Colonic mucosa (tissue), 4 donors: ENCODE measurements at places on chromosomes 2 and 18.

DNA sequence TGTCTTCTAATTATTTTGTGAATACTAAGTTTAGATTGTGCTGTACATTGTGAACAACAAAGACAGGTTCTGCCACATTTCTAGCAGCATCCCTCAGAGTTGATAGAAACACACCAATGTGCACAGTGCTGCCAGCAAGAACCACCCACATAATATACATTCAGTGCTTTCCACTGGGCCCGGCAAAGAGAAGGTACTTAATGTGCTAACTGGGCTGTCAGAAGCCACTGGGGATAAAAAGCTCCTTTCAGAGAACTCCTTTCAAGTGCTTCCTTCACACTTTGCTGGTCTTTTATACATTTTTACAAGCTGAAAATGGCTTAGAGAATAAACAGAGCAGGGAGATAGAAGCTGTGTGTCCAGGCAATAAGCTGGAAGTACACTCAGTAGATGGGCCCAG is 58.0 kb upstream of the CAPN13 start:
- DNase-seq: no peak

DNA sequence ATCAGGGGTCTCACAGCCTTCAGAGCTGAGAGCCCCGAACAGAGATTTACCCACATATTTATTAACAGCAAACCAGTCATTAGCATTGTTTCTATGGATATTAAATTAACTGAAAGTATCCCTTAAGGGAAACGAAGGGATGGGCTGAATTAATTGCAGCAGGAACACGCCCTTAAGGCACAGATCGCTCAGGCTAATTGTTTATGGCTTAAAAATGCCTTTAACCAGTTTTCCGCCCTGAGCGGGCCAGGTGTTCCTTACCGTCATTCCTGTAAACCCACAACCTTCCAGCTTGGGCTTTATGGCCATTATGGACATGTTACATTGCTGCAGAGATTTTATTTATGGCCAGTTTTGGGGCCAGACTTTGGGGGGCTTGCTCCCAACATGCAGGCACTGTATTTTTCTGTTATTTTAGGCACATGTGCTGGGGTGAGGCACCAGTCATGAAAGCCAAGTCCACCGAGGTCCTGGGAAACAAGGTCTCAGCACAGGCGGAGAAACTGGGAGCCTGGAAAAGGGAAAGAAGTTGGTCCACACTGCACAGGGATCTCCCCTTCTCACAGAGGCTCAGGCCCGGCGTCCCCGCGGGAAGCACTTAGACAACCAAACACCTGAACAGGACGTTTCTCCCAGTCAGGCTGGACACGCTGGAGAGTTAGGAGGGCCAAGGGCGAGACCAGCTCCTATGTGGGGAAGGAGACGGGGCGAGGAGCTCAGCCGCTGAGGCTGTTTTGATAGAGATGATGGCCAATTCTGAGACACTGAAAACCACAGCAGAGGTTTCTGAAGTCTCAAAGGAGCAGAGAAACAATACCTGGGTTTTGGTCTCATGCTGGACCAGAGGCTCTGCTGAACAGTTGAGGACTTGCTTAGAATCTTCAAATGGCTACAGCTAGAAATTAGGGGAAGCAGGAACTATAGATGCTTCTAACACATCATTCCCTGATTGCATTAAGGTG is 86.7 kb downstream of the TMEM18 start:
- no peak for DNase-seq

- no peak for DNase-seq
These were observed 261.1 kb upstream of the ZEB2 start for GRCh38 chr2:144780983-144781382.

DNA sequence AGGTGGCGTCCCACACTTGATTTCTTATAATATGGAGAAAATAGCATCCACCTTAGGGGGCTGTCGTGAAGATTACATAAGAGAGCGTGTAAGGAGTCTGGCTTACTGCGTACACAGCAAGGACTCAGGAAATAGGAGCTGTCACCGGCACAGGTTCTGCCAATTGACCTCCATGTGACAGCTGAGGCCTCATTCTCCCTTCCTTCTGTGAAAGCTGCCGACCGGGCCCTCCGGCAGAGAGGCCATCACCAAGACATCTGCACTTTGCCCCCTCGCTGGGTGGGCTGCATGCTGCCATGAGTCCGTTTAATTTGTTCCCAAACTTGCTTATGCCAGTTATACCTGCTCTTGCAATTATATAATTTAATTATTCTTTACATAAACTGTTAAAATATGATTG is 27.7 kb downstream of the HS1BP3 start:
- DNase-seq: no peak
